CD4-positive, alpha-beta T cell treated with Interleukin-10 for 1 hour (primary cell): ENCODE measurements at places on chromosomes 11 and 22.

- DNase-seq, result no peak
Measured at GRCh38 chr11:3962406-3962840, 107.0 kb downstream of the STIM1 start.

DNA sequence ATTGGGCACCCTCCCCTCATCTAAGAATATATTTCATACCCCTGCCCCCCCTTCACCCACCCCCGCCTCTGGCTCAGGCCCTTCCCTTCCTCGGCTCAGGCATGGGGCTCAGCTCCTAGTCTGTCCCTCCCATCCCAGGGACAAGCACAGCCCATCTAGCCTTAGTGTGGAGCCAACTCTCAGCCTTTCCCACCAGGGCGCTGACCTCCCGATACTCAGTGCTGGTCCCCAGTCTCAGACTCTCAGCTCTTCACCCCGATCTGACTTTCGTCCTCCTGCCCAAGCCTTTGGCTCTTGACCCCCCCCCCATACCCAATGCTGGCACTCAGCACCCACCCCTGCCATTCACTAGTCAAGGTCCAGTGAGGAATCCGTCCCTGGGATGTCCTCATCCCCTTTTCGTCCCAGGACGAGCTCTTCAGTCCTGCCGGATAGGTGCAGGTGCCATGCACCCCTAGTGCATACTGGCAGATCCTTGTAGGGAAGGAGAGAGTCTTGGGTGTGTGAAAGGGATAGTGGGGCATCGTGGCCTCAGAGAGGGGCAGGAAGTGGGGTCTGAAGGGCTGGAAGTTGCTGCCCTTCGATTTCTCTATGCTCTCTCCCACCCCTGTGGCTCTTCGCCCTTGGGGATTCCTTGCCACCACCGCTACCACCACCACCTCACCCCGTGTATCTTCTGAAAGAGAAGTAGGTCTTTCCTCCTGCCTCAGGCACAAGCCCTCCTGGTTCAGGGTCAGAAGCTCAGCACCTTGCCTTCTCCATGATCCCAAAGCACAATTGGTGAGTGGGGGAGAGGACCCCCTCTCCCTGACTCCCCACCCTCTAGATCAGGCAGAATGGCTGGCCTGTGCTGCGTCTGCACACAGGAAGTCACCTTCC, 2.4 kb downstream of the TPBGL start:
- no peak for DNase-seq

DNA sequence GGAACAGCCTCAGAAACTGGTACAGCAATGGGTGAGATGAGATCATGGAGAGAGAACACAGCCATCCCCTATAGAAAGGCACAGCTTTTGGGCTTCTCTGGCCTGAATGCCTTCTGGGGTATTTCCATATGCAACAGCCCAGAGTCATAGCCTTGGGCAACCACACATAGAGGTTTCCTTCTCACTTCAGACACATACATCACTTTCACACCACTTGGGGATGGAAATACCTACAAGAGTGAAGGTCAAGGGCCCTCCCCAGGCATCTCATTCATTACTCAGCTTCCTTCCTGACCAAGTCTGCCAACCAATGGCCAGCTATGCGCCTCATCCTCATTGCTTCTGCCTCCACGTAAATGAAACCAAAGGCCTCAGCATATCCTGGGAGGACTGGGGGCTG, 17.7 kb upstream of the OLFML1 start:
- DNase-seq, result no peak

- no peak for DNase-seq
Measured at GRCh38 chr11:100941033-100941432, 188.6 kb downstream of the PGR start.

DNA sequence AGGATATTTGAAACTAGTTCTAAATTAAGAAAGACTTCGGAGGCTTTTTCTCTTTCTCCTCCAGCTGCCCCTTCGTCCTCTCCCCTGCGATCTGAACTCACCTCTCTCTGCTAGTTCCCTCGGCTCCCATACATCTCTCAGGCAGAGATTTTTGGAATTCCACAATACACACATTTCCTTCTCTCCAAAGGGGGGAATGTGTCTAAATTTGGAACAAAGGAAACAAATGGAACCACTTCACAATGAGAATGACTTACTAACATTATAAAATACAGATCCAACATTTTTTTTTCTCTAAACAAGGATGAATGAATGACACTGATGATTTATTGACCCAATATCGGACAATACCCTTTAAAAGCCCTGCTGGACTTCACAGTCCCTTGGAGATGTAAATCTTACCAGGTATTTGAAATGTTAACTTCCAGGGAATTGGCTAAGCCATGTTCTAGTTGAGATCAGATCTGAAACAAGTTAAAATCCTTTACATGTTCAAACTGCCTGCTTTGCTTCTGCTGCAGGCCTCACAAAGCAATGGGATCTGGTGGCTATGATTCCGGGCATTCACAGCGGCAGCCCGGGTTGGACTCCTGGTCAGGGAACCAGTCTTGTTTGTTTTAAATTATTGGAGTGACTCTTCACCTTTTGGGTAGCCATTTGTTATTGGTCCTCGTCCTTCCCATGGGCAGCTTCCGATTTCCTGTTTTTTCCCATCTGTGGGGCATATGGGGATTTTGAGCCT, 20.5 kb upstream of the GSTP1 start:
- DNase-seq, result no peak

DNA sequence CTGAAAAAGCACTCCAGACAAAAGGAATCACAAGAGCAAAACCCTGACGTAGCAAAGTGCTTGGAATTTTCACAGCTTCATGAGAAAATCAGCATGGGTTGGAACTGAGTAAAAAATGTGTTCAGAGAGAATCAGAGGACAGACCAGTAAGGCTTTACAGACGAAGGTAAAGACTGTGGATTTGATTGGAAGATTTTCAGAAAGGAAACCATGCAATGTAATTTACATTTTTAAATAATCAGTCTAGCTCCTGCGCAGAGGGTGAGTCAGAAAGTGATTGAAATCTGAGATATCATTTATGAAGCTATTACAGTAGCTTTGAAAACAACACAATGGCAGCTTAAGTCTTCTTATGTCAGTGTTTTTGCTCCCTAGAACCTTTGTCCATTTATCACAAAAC, 1122.3 kb downstream of the LRRC4C start:
- no peak for DNase-seq

- no peak for DNase-seq
Measured at GRCh38 chr22:45599836-45600577, 71.6 kb upstream of the ATXN10 start.

GRCh38 chr11:76776472-76776871, 6.7 kb upstream of the TSKU start:
- DNase-seq, result no peak

DNA sequence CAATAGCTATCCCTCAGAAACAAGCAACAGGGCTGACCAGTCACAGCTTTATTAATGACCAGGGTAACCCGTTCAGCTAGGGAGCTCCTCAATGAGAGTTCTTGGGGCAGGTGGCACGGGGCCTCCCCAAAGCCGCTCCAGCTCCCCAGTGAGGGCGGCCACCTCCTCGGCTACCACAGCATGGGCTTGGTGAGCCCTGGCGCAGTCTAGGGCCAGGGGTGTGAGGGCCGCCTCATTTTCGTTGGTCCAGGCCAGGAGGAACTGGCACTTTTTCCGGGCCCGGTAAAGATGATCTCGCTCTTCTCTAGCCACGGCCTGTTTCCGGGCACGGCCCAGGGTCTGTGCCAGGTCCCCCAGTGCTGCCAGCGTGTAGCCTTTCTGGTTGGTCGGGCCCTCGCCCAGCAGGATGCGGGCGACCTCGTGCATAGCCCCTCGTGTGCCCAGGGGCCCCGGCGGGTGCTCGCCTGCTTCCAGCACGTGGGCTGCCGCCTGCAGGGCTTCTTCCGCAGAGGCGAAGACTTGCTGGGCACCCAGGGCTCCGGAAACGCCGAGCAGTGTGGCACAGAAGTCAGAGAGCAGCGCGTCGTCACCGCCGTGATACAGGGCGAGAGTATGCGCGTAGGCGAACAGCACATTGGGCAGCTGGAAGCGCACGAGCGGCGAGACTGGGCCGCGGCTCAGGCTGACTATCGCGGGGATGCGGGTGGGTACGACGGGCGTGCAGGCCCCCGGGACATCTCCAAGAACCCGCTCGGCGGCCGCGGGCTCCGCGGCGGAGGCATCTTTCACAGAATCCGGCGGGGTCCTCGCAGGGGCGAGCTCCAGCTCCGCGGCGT, 913 bp downstream of the ZNHIT2 start:
- DNase-seq, result peak; percentile 69

- no peak for DNase-seq
Measured at GRCh38 chr11:46327829-46328228, 19.4 kb upstream of the DGKZ start.

DNA sequence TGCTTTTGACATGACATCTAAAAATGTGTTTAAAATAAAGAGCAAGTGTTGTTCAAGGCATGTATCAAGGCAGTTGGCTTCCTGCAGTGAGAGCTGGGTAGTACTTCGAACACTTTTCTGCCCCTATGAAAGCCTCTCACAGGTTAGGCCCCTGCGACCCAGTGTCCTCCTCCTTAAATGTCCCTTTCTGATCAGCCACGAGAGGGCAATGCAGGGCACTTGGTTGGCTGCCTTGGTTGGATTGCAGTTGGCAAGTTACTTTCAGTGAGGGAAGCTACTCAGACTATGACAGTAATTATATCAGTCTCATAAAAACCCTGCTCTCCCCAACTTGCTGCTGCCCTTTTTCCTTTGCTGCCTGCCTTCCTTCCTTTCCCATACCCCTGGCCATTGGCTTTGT, 743.8 kb downstream of the NTM start:
- DNase-seq, result no peak

DNA sequence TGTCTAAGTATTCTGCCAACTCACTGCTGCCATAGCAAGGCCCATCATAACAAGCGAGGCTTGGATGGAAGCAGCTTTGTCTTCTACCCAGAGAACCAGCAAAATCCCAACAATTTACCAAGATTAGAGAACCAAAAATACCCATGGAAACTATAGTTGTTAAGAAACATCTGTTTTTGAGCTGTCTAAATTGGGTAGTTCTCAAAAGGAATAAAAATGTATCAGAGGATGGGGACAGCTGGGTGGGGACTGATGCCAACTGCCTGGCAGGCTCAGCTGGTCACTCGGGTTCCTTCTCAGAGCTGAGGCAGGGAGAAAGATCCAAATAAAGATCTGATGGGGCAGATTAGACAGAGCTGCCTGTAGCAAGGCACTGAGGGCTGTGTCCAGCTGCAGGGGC, 85.9 kb upstream of the GRK3 start:
- DNase-seq, result no peak

DNA sequence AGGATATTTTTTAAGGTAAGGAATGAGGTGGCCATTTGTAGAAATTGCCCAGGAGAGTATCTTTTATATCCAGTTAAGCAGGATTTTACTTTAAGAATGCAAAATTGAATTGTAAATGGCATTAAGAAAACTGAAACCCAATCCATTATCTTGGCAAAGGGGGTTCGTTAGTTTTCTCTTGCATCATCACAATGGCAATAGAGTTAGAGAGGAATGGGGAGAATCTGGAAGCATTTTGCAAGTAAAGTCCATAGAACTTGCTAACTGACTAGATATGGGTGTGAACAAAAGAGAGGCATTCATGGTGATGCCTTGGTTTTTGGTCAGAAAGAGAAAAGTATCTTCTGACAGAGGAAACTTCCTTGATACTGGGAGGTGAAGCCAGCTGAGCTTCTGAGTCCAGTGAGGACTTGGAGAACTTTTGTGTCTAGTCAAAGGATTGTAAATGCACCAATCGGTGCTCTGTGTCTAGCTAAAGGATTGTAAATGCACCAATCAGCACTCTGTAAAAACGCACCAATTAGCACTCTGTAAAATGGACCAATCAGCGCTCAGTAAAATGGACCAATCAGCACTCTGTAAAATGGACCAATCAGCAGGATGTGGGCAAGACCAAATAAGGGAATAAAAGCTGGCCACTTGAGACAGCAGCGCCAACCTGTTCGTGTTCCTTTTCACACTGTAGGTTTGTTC, 3.6 kb upstream of the CCDC117 start:
- peak; percentile 29 for DNase-seq

DNA sequence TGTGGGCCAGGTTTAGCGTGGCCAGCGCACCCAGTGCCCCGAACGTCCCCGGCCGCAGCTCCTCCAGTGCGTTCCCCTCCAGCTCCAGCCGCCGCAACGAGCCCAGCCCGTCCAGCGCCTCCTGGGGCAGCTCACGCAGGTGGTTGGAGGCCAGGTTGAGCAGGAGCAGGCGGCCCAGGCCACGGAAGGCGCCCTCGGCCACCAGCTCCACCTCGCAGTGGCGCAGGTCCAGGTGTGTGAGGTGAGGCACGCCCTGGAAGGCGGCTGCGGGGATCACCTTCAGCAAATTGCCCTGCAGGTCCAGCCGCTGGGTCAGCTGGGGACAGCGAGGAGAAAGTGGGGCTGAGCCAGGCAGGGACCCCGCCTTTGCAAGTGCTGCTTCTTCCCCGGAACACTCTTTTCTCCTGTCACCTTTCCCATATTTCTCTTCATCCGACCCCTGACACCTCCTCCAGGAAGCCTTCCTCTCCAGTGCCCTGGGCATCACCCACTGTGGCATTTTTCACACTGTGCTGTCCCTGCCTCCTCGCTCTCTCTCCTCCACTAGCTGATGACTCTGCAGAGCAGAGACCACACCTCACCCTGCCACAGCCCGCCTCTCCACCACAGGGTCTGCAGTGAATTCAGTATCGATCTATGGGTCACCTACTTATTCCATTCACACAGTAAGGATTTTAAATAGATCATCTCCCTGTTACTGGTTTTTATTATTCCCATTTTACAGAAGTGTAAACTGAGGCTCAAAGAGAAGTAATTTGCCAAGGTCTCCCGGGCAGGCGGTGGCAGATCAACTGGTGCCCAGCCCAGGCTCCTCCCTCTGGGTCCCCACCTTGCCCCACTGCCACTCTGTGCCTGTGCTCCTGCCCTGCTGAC, 1.9 kb downstream of the CHADL start:
- no peak for DNase-seq

GRCh38 chr11:129223701-129224149, 31.6 kb upstream of the ARHGAP32 start:
- no peak for DNase-seq

GRCh38 chr22:21622011-21622918, 7.6 kb downstream of the YDJC start:
- DNase-seq, result no peak

DNA sequence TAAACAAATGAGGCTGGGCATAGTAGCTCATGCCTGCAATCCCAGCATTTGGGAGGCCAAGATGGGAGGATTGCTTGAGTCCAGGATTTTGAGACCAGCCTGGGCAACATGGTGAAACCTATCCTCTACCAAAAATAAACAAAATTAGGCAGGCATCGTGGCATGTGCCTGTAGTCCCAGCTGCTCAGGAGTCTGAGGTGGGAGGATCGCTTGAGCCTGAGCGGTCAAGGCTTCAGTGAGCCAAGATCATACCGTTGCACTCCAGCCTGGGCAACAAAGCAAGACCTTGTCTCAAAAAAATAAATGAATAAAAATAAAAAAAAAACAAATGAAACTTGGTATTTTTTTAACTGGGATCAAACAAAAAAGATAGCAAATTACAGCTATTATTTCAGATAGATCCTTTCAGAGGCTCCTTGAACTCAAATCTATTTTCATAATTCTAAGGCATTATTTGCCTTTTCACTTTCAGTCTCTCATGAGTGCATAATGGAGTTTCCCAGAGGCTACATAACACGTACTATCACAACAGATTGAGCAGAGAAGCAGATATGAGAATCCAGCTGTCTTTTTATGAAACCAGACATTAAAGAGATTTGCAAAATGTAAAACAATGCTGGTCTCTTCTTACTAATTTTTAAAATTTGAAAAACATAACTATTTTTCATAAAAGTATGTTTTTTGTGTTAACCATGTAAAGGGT, 23.1 kb downstream of the DDIAS start:
- no peak for DNase-seq

GRCh38 chr11:65571940-65572339, 398 bp upstream of the FAM89B start:
- DNase-seq, result no peak

GRCh38 chr11:120210626-120211521, at the start of gene OAF:
Gene OAF, plus strand, starts transcription at chr11:120211032. Its CDS starts 248 bp downstream, at chr11:120211280.
- DNase-seq, result peak; percentile 70
